ENCODE measurements at places on chromosomes 1 and 21.

GRCh38 chr1:983798-984475 is 2.0 kb upstream of the PERM1 start:
- no peak overlapping the region for H3K4me3 ChIP-seq
- H3K36me3 ChIP-seq = no peaks in the 10 kb centered on the region
- H3K4me1 ChIP-seq = no peaks in the 10 kb centered on the region
- no peak for DNase-seq

DNA sequence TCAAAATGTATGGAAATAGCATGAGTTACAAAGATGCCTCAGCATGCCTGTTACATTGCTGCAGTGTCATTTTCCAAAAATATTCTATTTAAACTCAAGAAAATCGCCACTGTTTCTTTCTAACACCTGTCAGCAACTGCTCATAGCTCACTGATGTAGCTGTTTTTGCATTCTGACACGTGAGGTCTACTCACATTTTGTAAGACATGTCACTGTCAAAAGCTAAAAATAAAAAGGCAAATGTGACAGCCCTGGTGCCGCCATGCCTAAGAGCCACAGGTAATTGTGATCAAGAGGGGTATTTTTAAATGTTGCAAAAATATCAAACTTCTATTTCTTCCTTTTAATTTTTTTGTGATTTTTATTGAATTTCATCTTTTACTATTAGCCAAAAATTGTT is 556.2 kb upstream of the TMPRSS15 start:
- H3K4me1 ChIP-seq = no peaks in the 10 kb centered on the region
- H3K27ac ChIP-seq = no peak overlapping the region
- no peaks in the 10 kb centered on the region for H3K27me3 ChIP-seq
- H3K36me3 ChIP-seq = no peaks in the 10 kb centered on the region

GRCh38 chr1:25657883-25658760 is 41.5 kb downstream of the MAN1C1 start:
- H3K27ac ChIP-seq = no peak overlapping the region
- H3K36me3 ChIP-seq = no peaks in the 10 kb centered on the region
- no peaks in the 10 kb centered on the region for H3K27me3 ChIP-seq

GRCh38 chr1:20290624-20291597 is at the start of gene VWA5B1:
Gene VWA5B1, plus strand, starts transcription at chr1:20290875. Its CDS starts 19,727 bp downstream, at chr1:20310602.
- H3K4me3 ChIP-seq = no peak within 1 kb of the TSS
- no peak for DNase-seq
- no peaks in the 10 kb centered on the region for H3K36me3 ChIP-seq
- no peak within 1 kb of the TSS for H3K27ac ChIP-seq
- H3K27me3 ChIP-seq = peaks cover 47% of the 10 kb centered on the region

DNA sequence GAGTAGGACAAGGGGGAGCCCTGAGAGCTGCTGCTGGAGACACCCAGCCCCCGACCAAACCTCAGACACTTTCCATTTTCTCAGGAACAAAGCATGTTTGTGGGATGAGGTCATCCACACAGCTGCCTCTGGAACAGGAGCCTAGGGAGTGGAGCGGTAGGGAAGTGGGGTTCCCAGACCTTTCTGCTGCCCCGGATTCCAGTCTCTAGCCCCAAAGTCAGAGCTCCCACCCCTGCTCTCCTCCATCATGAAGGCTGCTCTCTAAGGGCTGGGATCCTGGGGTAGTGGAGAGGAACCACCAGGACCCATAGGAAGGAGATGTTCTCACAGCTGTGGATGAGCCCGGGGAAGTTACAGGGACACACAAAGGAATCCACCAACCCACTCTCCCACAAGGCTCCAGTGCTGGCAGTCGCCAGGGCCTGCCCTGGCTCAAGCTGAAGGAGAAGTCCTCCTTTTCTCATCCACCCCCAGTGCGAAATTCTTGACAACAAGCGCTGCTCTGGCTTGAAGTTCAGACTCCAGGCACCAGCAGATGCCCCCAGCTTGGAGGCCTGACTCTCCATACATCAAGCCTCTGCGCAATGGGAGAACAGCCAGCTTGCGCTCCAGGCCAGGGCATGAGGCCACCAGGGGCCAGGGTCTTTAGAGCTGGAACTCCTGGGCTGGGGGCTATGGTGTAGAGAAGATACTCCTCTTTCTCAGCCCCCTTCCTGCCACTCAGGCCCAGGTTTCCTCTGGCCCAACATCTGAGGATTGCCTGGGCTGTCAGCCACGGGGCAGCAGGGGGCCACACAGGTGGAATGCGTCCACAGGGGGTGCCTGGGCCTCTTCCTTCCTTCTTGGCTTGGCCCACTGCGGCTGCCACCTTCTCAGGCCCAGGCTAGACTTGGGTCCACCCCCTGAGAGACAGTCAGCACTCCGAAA is 4.5 kb downstream of the FHL3 start:
- peaks cover 39% of the 10 kb centered on the region for H3K4me1 ChIP-seq
- H3K27me3 ChIP-seq = no peaks in the 10 kb centered on the region
- H3K36me3 ChIP-seq = peaks cover 26% of the 10 kb centered on the region
- H3K27ac ChIP-seq = peak overlapping the region; percentile 89

DNA sequence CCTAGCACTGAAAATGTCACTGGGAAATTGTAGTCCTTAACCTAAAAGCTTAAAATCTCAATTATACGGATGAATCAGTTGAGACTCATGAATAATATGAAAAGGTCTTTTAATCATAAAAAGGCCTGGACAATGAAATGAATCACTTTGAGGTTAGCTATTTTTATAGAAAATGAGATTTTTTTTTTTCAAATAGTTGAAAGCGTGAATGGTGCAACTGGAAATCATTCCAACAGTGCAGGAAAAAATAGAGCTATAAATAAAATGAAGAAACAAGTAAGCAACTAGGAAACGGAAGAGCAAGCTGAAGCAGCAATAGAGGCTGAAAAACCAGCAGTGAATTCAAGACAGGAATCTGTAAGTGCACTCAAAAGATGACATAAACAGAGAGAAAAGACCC is 142.9 kb downstream of the BACH1 start:
- H3K27ac ChIP-seq = no peak overlapping the region
- H3K4me1 ChIP-seq = no peaks in the 10 kb centered on the region
- no peaks in the 10 kb centered on the region for H3K27me3 ChIP-seq
- DNase-seq = no peak
- H3K36me3 ChIP-seq = no peaks in the 10 kb centered on the region

DNA sequence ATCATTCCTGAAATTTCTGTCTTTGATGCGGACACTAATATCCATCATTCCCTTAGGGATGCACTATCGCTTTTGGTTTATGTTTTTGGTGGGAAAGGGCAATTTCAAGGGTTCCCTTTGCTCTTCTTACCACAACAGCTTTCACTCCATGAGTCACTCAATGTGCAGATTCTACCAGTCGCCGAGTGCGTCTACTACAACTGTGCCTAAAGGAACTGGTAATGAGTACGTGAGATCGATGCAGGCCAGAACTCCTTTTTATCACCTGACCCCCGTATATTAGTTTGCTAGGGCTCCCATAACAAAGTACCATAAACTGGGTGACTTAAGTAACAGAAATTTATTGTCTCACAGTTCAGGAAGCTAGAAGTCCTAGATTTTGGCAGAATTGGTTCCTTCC is 27.5 kb upstream of the TMEM54 start:
- H3K4me3 ChIP-seq = no peak overlapping the region
- H3K27ac ChIP-seq = no peak overlapping the region
- peaks cover 2% of the 10 kb centered on the region for H3K27me3 ChIP-seq
- H3K36me3 ChIP-seq = no peaks in the 10 kb centered on the region
- H3K4me1 ChIP-seq = no peaks in the 10 kb centered on the region

GRCh38 chr1:179818743-179819173 is 58.8 kb downstream of the TOR1AIP2 start:
- peaks cover 22% of the 10 kb centered on the region for H3K4me1 ChIP-seq
- no peak overlapping the region for H3K27ac ChIP-seq
- no peaks in the 10 kb centered on the region for H3K36me3 ChIP-seq
- H3K4me3 ChIP-seq = no peak overlapping the region

- no peaks in the 10 kb centered on the region for H3K27me3 ChIP-seq
- H3K4me1 ChIP-seq = no peaks in the 10 kb centered on the region
- no peak overlapping the region for H3K4me3 ChIP-seq
- no peaks in the 10 kb centered on the region for H3K36me3 ChIP-seq
These were observed 3.7 kb upstream of the ACTRT2 start for GRCh38 chr1:3017440-3018050.

GRCh38 chr1:8821084-8821483 is 3.6 kb upstream of the RERE start:
- no peaks in the 10 kb centered on the region for H3K27me3 ChIP-seq
- DNase-seq = no peak
- no peaks in the 10 kb centered on the region for H3K36me3 ChIP-seq
- no peak overlapping the region for H3K4me3 ChIP-seq
- H3K4me1 ChIP-seq = peaks cover 6% of the 10 kb centered on the region
- no peak overlapping the region for H3K27ac ChIP-seq

- H3K4me3 ChIP-seq = no peak overlapping the region
- H3K27ac ChIP-seq = no peak overlapping the region
- DNase-seq = no peak
- no peaks in the 10 kb centered on the region for H3K4me1 ChIP-seq
- peaks cover 15% of the 10 kb centered on the region for H3K27me3 ChIP-seq
- H3K36me3 ChIP-seq = no peaks in the 10 kb centered on the region
These were observed 41.7 kb downstream of the ILDR2 start for GRCh38 chr1:166933633-166934032.

GRCh38 chr1:66276218-66276617 is 257.7 kb upstream of the SGIP1 start:
- no peak overlapping the region for H3K4me3 ChIP-seq
- no peak for DNase-seq
- H3K4me1 ChIP-seq = peaks cover 18% of the 10 kb centered on the region

- no peaks in the 10 kb centered on the region for H3K36me3 ChIP-seq
- no peak overlapping the region for H3K27ac ChIP-seq
- no peak overlapping the region for H3K4me3 ChIP-seq
- DNase-seq = no peak
- no peaks in the 10 kb centered on the region for H3K4me1 ChIP-seq
These were observed 5.9 kb downstream of the FOXD2 start for GRCh38 chr1:47443530-47444296.

GRCh38 chr21:16644685-16645084 is 868.2 kb upstream of the CXADR start:
- H3K36me3 ChIP-seq = no peaks in the 10 kb centered on the region
- no peaks in the 10 kb centered on the region for H3K4me1 ChIP-seq
- no peak overlapping the region for H3K4me3 ChIP-seq
- no peaks in the 10 kb centered on the region for H3K27me3 ChIP-seq
